ENCODE measurements at places on chromosomes 7 and 10.

DNA sequence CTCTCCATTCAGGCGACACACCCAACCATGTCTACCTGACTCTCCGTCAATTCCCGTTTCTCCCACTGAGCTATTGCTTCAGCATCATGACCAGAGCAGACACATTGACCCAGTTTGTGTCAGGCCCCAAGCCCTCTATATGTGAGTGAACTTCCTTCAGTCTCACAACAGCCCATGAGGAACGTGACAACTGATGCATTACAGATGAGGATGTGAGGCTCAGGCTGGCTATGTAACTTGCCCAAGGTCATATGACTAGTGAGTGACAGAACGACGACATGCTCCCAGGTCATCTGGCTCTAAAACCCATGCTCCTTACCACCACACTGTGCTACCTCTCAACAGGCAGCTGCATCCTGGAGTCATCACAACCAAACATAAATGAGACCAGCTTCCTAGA, 3.7 kb downstream of the TMEM140 start:
- no peak for DNase-seq

DNA sequence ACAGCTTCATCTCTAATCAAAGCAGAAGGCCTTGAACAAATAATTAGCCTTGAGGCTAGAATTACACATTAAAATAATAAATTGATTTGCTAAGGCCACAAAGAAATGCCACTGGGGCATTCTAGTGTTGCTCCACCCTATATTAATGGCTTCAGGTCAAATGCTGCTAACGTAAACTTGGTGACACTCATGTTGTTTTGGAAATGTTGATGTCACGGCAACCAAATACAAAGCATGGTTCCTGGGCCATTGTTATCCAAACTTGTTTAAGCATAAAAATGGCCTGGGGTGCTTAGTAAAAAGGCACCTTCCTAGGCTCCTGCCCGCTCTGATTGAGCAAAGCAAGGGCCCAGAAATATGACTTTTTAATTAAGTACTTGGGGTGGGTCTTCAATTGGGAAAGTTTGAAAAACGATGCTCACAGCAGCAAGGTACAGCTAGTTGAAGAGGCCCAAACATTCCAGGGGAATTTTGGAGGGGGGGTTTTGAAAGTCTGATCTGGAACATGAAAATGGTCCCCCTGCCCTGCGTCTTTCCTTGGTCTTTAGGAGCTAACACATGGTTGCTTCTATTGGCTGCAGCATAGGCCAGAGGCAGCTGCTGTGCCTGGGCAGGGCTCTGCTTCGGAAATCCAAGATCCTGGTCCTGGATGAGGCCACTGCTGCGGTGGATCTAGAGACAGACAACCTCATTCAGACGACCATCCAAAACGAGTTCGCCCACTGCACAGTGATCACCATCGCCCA, 67.8 kb downstream of the ABCC2 start:
- no peak for DNase-seq

DNA sequence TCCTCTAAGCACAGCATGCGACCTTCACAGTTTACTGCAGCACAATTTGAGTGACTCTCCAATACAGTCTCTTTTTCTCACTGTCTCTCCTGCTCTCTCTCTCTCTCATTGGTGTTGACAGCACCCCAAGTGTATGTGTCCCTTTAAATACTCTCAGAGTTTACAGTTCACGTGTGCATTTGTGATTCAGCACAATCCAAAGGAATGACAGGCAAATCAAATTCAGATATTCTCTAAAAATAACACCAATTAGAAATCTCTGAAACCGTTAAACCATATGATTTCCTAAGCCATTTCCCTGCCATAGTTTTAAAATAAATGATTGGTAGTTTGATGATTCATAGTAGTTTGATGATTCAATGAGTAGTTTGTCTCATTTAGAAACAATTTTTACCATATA, 104.0 kb upstream of the GAD2 start:
- DNase-seq: no peak

DNA sequence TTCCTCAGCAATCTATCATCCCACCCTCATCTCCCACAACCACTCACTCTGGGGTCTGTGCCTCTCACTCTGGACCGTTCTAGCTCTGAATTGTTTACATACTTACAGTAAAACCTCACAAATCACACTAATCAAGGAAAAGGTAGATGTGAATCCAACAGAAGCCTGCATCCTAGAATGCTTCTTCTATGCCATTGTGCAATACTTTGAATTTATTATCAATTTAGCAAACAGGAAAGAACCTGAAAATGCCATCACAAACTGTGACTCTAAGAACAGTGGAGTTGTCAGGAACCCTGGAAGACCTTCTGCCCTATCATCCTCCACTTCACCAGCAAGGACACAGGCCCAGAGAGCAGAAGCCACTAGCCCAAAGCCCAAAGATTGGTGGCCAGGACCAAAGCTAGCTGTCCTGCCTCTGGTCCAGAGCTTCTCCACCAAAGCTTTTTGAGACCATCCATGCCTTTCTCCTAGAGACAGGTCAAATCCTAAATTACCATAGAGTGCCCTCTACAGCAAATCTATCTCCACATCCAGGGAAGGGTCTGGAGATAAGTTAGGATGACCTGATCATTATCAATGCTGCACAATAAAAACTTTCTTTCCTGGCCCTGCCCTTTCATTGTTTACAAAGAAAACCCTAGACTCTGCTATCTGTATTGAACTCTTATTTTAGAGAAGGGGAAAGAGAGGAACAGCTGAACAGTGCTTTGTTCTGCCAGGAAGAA, 2.4 kb downstream of the SORBS1 start:
- no peak for DNase-seq

GRCh38 chr10:28788252-28788651, 110.9 kb downstream of the BAMBI start:
- DNase-seq: no peak

- no peak for DNase-seq
Measured at GRCh38 chr10:110404413-110404812, 93.3 kb upstream of the DUSP5 start.

- DNase-seq: no peak
Measured at GRCh38 chr7:421136-421991, 98.3 kb downstream of the PDGFA start.

DNA sequence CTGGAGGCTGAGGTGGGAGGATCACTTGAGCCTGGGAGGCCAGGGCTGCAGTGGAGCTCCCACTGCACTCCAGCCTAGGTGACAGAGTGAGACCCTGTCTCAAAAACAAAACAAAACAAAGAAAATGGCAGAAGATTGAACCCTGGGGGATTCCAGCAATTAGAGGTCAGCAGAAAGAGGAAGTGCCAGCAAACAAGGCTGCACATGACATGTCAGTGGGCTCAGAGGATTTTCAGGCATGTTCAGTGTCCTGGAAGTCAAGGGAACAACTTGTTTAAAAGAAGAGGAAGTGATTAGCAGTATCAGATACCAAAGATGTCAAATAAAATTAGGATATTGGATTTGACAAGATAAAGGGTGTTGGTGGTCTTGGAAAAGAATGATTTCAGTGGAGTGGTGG, 32.3 kb downstream of the RAB18 start:
- DNase-seq: no peak
